GM13977 (cell line): ENCODE measurements at places on chromosomes 16 and 17.

- no peak for DNase-seq
Measured at GRCh38 chr16:62831235-62831850, 795.1 kb upstream of the CDH8 start.

GRCh38 chr17:49338883-49339282 lies 23.2 kb downstream of the ZNF652 start:
- DNase-seq = no peak

GRCh38 chr17:46023783-46024388 lies 24.8 kb downstream of the STH start:
- no peak for DNase-seq

- no peak for DNase-seq
Measured at GRCh38 chr17:62905233-62905632, 60.8 kb upstream of the TANC2 start.

DNA sequence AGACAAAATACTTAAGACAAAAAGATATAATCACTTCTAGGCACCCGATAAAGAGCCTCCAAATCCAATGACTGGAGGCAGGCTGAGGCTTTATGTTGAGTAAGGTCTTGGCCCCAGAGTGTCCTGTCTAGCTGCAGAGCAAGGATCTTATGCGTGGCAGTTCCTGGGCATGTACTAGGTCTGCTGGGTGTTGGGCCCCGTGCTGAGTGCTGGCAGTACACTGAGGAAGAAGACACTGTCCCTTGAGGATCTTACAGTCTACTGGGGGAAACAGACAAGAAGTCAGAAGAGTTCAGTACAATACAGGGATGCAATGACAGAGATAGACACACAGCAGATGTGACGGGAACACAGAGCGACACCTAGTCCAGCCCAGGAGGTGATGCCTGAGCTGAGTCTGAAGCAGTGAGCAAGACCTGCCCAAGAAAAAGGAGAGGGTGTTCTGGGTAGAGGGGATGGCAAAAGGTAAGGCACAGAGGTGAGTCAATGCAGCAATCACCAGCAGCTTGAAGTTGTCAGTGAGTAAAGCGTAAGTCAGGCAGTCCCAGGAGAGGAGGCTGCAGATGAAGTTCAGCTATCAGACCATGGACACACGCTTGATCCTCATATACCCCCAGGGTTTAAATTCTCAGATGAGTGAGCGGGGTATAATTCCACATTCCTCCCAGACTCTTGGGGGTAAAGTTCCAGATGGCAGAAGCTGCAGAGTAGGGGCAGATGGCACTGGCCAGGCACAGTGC lies 18.1 kb downstream of the MAP3K14 start:
- no peak for DNase-seq

- DNase-seq = no peak
Measured at GRCh38 chr16:11296351-11296705, 15.2 kb upstream of the PRM1 start.

GRCh38 chr17:39899215-39899614 lies 19.2 kb downstream of the GSDMB start:
- DNase-seq = no peak
